ENCODE measurements at places on chromosomes 3 and 15.

GRCh38 chr3:142022381-142022780 is 127.0 kb downstream of the TFDP2 start:
- no peak for DNase-seq

GRCh38 chr15:67559158-67559557 is 16.7 kb downstream of the MAP2K5 start:
- no peak for DNase-seq

GRCh38 chr15:42104095-42104891 is 9.9 kb upstream of the PLA2G4D start:
- DNase-seq: no peak

- DNase-seq: no peak
These were observed 46.9 kb downstream of the MBNL1 start for GRCh38 chr3:152315623-152316022.

GRCh38 chr3:3753416-3753815 is 45.8 kb upstream of the LRRN1 start:
- DNase-seq: no peak

GRCh38 chr3:13497386-13497785 is 17.3 kb downstream of the HDAC11 start:
- DNase-seq: no peak

DNA sequence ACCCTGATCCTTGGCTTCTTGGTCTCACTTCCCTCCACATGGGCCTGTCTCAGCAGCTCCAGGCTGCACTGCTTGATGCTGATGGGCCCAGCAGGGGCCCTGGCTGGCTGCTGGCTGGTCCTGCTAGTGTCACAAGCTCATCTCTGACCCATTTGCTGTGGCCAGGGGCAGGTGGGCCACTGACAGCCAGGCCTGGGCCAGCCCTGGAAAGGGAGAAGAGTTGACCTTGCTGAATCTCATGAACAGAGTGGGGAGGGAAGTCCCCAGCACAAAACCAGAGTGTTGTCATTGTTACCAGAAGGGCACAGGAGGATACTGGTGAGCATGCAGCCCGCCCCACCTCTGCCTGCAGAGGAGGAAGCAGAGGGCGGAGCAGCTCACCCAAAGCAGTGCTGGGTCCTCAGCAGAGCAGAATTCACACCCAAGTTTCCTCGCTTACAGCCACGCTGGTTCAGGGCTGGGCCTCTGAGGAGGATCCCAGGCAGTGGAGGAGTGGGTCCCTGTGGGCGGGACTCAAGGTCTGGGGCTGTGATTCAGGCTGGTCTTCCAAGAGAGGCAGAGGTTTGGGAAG is 7.6 kb upstream of the KLF15 start:
- DNase-seq: no peak

DNA sequence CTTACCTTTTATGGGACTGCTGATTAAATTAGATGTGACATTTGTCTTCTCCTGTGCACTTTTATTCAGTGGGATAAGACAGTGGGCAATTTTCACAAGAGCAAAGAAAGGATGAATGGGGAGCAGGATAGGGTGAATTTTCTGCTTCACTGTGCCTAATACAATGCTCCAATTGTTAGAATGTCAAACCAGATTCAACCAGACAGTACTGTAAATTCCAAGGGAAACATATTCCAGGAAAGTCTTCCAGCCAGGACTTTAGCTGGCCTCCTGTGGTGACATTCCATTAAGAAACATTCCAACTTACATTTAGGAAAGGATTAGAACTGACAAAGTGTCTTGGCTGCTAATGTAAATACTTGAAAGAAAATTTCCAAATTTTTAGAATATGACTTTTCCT is 100.1 kb upstream of the PROK2 start:
- DNase-seq: no peak

GRCh38 chr15:95845862-95846515 is 484.5 kb upstream of the NR2F2 start:
- no peak for DNase-seq

GRCh38 chr15:34217587-34218225 is 7.1 kb upstream of the EMC4 start:
- DNase-seq: no peak

DNA sequence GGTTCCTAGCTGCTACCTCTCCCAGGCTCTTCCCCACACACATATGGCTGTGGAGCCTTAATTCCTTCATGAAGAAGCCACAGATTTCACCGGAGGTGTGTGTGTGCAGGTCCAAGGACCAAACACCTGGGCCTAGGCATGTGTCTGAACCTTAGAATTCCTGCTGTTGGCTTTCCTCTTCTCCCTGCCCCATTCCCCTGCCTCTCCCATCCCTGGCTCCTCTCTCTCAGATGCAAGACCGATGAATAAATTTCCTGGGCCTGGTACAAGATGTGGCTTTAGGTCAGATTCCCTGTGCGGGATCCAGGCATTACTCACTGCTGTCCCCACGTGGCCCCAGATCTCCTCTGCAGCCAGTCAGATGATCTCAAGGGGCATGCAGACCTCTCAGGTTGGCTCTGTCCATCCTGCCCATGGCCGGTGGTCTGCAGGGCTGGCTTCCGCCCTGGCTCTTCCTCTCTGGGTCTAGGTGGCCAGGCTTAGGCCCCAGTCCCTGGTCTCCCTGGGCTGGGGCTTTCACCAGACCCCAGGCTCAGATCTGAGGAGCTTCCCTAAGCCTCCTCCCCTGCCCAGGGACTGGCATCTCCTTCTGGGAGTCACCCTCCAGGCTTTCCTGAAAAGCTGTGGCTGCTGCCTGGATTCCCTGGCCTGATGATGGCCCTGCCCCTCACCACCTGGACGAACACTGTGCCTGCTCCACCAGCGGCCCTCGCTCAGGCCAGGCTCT is 20.5 kb downstream of the CCR9 start:
- DNase-seq: no peak
